Naive B cell (primary cell): ENCODE measurements at places on chromosomes 7 and 10. TPM values are rescaled to one million over a fixed set of nuclear protein-coding genes. Genes with fewer than 3 reads are reported as not detected.

The IGFBP3 gene
- not detected for polyA plus RNA-seq

The ABCC2 gene
- 1.5 TPM for polyA plus RNA-seq

The HOXA1 gene
- 0.22 TPM for polyA plus RNA-seq

The CUZD1 gene
- not detected for polyA plus RNA-seq

The CALHM2 gene
- polyA plus RNA-seq: 1.5 TPM

The GRID2IP gene
- polyA plus RNA-seq: not detected
